ENCODE measurements at places on chromosomes 6 and 20. TPM values are rescaled to one million over a fixed set of nuclear protein-coding genes. Genes with fewer than 3 reads are reported as not detected.

GRCh38 chr6:13163161-13163944 is 165.0 kb downstream of the TBC1D7 start:
- no peak for DNase-seq
- no peaks in the 10 kb centered on the region for H3K36me3 ChIP-seq
- no peak overlapping the region for H3K4me3 ChIP-seq

GRCh38 chr6:42224222-42225028 is 6.8 kb upstream of the MRPS10 start:
- peaks cover 9% of the 10 kb centered on the region for H3K36me3 ChIP-seq
- H3K27ac ChIP-seq, result no peak overlapping the region
- H3K4me1 ChIP-seq, result peaks cover 14% of the 10 kb centered on the region
- H3K27me3 ChIP-seq, result no peaks in the 10 kb centered on the region

- H3K4me3 ChIP-seq, result no peak overlapping the region
- H3K27ac ChIP-seq, result no peak overlapping the region
- H3K27me3 ChIP-seq, result no peaks in the 10 kb centered on the region
These were observed 186.7 kb downstream of the GJA10 start for GRCh38 chr6:90080876-90081481.

- H3K4me1 ChIP-seq, result no peaks in the 10 kb centered on the region
- no peak overlapping the region for H3K4me3 ChIP-seq
- DNase-seq, result no peak
- no peaks in the 10 kb centered on the region for H3K36me3 ChIP-seq
- no peaks in the 10 kb centered on the region for H3K27me3 ChIP-seq
- H3K27ac ChIP-seq, result no peak overlapping the region
These were observed 8.1 kb upstream of the HBS1L start for GRCh38 chr6:135062735-135063134.

DNA sequence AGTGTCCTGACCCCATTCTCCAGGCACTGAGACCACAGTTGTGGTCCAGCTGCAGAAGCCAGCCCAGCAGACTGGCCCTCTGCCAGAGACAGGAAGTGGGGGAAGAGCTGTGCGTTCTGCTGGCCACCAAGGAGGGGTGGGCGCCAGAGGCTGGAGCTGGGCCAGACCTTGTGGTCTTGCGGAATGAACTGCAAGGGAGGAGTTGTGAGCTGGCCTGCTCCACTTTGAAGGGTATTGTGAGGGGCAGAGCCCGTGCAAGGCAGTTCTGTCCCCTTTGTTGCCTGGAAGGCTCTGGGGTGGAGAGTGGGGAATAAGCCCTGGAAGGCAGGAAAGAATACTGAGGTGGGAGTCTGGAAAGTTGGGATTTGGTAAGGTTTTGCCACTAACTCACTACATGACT is 3.6 kb upstream of the MDFI start:
- no peaks in the 10 kb centered on the region for H3K36me3 ChIP-seq
- H3K27me3 ChIP-seq, result peaks cover 22% of the 10 kb centered on the region
- no peaks in the 10 kb centered on the region for H3K4me1 ChIP-seq
- no peak for DNase-seq

- no peaks in the 10 kb centered on the region for H3K27me3 ChIP-seq
These were observed 22.1 kb upstream of the FOXP4 start for GRCh38 chr6:41523915-41524633.

DNA sequence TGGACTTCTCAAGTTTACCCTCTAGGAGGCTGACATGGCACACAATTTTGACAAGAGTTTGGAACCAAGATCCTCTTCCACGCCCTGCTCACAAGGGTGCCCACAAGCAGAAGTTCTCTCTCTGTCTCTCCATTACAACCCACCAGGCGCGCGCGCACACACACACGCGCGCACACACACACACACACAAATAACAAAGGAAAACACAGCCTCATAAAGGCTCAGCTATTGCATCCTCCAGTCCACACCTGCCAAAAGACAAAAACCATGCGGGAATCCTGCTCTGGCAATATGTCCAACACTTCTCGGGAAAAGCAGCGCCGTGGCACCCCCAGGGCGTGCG is 870 bp downstream of the PAK5 start:
- no peaks in the 10 kb centered on the region for H3K4me1 ChIP-seq
- no peaks in the 10 kb centered on the region for H3K36me3 ChIP-seq
- no peak overlapping the region for H3K27ac ChIP-seq
- H3K27me3 ChIP-seq, result no peaks in the 10 kb centered on the region
- peak overlapping the region; percentile 35 for H3K4me3 ChIP-seq

The SAPCD1 gene
- total RNA-seq, result 0.96 TPM

DNA sequence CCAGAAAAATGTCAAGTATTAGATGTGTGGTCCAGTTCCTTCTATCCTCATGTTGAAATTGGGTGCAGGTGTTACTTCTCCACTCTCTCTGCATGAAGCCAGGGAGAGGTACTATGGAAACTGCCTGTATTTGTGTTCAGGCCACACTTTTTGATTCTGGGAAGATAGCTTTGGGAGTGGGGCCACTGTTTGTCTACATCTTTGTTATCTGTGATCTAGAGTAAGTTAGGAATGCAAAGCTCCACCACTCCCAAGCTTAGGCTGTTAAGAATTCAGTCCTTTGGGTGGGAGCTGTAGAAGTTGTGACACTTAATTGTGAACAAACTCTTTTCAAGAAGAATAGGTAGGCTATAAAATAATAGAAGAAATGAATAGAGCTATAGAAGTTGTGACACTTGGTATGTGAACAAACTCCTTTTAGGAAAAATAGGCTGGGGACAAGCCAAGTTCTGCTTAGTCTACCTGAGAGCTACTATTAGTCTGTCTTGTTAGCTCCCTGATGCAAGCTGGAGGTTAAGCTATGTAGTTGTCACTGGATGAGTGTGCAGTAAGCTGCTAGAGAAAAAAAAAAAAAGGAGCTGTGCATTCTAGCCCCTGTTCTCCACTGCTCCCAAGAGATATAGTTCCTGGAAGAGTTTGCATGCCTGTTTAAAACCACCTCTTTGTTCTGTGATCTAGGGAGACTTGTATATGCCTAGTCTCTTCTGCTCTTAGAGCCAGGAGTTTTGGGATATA is 7.1 kb upstream of the GFRAL start:
- no peaks in the 10 kb centered on the region for H3K27me3 ChIP-seq
- no peak for DNase-seq
- no peak overlapping the region for H3K27ac ChIP-seq
- no peak overlapping the region for H3K4me3 ChIP-seq
- H3K36me3 ChIP-seq, result no peaks in the 10 kb centered on the region

The SLC2A10 gene
- total RNA-seq, result 12.2 TPM

The VTA1 gene
- 28.2 TPM for total RNA-seq

The HNF4A gene
- 0.14 TPM for total RNA-seq

Measured in adrenal gland (tissue), 19 donors.